ENCODE measurements at places on chromosomes 13 and 19.

GRCh38 chr19:343941-344624 is 513 bp downstream of the MIER2 start:
- peak; percentile 29 for DNase-seq

DNA sequence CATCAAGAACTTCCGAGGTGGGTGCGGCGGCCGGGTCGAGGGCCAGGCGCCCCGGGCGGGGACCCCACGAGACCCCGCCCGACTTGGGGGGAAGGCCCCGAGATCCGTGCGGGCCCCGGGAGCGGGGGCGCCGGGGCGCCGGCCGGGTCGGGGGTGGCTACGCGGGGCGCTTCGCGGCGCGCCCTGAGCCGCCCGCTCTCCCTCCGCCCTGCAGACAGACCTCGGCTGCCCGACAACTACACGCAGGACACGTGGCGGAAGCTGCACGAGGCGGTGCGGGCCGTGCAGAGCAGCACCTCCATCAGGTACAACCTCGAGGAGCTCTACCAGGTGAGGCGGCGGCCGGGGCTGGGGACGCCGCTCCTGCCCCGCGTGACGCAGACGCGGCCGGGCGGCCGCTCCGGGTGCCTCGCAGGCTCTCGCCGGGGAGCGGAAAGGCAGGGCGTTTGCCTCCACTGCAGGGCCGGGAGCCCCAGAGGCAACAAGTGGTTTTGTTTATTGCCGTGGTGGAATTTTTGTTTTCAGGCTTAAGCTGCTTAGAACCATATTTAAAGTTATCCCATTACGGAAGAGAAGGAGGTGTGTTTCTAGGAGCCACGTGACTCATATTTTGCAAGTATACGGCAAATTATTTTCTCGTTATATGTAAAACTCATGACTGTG is 477 bp downstream of the CUL4A start:
- DNase-seq, result peak; percentile 60

GRCh38 chr13:110173247-110173818 is 133.6 kb downstream of the COL4A1 start:
- no peak for DNase-seq

DNA sequence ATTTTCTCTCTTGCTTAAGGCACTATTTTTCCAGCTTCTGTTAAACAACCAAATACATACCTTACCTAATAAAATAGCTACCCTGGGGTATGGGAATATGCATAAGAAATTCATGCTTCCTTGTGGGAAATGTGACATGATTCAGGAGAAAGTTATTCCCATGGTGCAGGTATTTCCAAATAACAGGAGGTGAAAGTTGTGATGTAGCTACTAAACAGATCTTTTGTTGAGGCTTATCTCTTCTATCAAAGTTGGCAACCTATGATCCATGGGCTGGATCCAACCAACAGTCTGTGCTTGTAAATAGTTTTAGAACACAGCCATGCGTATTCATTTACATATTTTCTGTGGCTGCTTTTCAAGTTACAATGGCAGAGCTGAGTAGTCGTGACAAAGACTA is 177.8 kb upstream of the NBEA start:
- DNase-seq, result no peak

DNA sequence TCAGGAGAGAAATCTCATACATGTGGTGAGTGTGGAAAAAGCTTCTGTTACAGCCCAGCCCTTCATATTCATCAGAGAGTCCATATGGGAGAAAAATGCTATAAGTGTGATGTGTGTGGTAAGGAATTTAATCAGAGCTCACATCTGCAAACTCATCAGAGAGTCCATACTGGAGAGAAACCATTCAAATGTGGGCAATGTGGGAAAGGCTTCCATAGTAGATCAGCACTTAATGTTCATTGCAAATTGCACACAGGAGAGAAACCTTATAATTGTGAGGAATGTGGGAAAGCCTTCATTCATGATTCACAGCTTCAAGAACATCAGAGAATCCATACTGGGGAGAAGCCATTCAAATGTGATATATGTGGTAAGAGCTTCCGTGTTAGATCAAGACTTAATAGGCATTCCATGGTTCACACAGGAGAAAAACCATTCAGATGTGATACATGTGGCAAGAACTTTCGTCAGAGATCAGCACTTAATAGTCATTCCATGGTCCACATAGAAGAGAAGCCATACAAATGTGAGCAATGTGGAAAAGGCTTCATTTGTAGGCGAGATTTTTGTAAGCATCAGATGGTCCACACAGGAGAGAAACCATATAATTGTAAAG is 15.2 kb downstream of the ZNF221 start:
- DNase-seq, result no peak

GRCh38 chr19:3607303-3608078 is 816 bp upstream of the TBXA2R start:
- no peak for DNase-seq

DNA sequence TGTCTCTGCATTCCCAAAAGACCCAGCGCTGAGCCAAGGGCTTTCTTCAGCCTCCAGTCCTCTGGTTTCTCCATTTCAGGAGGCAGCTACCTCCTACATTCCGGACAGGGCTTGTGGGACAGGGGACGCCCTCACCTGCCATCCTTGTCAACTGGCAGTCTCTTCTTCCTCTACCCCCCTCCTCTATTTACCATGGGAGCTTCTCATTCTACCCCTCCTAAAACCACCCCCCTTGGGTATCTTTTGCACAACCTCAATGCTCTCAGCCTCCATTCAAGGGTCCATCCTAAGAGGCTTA is 43.8 kb downstream of the ZNF93 start:
- no peak for DNase-seq

DNA sequence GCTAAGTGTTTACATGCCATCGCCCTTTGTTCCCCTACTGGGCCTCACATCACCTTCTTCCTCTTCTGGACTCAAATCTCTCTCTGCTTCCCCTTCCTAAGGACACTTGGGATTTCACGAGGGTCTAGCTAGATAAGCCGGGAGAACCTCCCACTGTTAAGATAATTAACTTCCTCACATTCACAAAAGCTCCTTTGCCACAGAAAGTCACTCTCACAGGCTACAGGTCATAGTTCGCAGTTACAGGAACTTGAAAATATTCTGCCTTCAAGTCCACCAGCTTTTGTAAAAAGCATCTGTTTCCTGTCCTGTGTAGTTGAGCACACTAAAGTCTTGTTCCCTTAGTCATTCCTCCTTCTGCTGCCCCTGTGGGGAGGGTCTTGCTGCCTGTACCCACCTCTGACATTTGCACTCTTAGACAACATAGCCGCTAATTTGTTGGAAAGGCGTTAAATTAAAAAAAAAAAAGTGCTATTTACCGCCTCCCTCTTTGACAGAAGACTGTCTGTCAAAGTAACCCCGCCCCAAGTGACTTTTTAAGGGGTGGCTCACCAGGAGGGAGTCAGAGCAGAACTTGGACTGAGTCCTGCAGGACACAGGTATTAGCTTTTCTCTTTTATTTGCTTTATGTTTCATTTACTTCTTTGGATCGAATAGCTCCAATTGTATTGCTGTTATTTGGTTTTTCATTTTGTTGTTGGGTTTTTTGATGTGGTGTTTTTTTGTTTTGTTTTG is 26.8 kb upstream of the CEACAM21 start:
- DNase-seq, result peak; percentile 83

DNA sequence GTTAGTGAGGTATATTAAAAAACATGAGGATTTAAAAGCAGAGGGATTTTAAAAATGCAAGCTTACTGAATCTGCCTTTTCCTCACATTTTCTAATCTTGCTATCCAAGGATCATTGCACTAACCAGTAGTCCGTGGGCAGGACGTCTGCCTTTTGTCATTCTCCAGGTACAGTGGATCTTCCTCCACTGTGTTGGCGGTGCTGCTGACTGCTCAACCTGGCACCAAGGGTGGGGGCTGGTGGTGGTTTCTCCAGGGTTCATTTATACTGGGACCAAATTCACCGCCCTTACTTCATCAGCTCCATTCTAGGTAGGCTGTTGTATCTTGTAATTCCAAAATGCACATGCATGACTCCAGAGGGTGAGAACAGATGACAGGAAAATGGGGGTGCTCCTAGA is 169.3 kb downstream of the STK24 start:
- no peak for DNase-seq

DNA sequence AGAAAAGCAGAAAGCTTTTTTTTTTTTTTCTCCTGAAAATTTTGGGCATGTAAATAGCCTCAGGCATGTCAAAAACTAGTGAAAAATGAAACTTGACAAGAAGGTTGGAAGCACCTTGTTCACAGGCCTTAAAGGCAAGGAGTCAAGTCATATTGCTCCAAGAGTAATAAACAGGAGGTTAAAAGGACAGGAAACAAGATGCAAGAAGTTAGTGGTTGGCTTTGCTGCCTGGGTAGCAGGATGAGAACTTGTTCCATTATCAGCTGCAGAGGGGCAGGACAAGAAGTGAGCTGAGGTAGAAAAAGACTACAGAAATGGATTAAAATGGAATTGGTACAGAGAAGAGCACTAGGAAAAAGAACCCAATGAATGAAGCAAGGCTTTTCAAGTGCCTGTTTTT is 242.6 kb downstream of the DCT start:
- DNase-seq, result no peak

DNA sequence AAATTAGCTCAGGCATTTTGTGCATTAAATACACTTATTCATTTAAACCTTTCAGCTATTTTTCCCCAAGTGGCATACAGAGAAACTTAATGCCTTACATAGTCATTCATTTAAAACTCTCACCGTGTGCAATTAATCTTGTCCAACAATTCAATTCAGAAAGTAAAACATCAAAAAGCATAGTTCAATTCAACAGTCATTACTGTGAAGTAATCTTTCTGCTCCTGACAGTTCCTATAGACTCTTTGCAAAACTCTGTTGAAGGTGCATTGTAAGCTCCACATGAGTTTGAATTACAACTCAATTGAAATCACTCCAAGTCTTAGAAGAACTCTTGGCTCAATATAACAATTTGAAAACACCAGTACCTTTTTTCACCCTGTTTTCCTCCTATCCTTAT is 228.3 kb downstream of the DACH1 start:
- no peak for DNase-seq

DNA sequence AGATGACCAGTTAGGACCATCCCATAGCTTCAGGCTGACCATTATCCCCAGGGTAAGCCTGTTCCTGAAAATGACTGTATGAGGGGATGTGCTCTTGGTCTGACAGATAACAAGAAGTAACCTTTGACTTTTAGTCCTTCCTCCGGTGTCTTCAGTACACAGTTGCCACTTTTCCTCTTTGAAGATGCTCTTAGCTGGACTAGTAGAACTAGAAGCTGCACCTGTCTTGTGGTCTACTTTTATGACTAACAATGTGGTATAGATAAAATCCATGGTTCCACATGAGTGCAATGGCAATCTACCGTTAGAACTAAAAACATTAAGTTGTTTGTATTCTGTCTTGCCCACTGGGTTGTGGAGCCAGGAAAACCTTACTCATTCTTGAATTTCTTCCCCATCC is 5.9 kb upstream of the RUBCNL start:
- no peak for DNase-seq

DNA sequence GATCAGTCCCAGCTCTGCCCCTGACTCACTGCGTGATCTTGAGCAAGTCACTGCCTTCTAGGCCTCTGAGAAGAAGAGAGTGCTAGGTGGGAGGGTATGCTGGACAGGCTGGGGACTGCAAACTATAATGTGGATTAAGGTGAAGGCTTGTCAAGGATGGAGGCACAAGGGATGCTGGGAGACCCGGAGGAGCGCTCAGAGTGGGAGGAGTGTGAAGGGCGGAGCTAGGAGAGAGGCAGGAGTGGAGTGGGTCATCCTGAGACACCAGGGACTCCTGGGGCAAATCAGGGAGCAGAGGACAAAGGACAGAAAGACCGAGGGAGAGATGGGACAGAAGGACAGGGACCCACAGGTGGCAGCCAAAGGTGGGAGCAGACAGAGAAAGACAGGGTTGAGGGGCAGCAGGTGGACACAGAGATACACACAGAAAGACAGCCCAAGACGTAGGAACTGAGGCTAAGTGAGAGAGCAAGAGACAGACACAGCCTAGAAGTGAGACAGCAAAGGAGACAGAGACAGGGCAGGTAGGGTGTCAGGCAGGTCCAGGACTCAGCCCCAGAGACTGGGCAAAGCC is 2.6 kb downstream of the GRIK5 start:
- no peak for DNase-seq

GRCh38 chr19:6185835-6186834 is 50.7 kb downstream of the ACSBG2 start:
- DNase-seq, result no peak

GRCh38 chr13:74061926-74062595 is 72.1 kb downstream of the KLF12 start:
- peak; percentile 38 for DNase-seq

GRCh38 chr13:103517066-103517767 is 451.0 kb upstream of the SLC10A2 start:
- no peak for DNase-seq

- peak; percentile 34 for DNase-seq
Measured at GRCh38 chr19:35755550-35756376, 1.1 kb downstream of the HSPB6 start.

GRCh38 chr19:46529622-46530451 is 34.2 kb upstream of the PNMA8B start:
- peak; percentile 88 for DNase-seq

DNA sequence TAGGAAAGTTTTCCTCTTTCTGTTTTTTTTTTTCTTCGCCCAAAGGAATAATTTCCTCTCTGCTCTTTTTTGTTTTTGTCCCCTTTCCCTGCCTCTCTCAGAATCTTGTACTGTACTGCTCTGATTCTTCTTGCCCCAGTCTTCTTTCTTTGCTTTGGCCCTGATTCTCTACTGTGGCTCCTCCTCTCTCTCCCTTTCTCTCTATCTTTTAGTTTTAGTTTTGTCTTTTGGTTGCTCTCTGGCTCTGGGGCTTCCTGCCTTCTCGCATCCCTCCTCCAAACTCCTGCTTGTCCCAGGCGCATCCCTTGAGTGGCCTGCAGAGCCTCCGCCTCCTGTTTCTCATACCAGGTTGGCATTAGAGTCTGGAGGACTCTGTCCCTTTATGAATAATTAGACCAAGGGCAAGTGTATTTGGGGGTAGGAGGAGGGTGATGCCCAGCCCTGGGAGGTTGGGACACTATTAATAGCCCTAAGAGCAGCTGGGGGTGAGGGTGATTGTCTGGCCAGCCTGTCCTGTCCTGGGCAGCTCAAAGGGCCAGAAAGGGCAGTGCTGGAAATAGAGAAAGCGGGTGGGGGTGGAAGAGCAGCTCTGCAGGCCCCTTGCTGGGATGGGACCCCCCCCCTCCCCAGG is 39.1 kb downstream of the LYL1 start:
- no peak for DNase-seq

DNA sequence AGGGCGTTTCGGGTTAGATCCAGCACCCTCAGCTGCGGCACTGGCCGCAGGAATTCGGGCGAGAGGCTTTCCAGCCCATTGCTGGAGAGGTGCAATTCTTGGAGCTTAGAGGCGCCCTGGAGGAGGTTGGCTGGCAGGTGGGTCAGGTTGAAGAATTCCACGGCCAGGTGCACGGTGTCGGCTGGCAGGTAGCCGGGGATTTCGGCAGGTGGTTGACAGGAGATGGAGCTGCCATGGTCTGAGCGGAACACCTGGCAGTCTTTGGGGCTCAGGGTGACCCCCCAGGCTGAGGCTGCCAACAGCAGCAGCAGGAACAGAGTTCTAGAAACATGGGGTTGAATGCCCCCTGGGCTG is 1.3 kb downstream of the LRG1 start:
- DNase-seq, result no peak

Measured in CD8-positive, alpha-beta T cell (primary cell).